ENCODE measurements at places on chromosomes 16 and 17.

GRCh38 chr16:15874745-15875314, 13.6 kb downstream of the CEP20 start:
- DNase-seq, result no peak

GRCh38 chr17:4208238-4208637, 55.5 kb downstream of the ANKFY1 start:
- DNase-seq, result no peak

- no peak for DNase-seq
Measured at GRCh38 chr17:17075125-17075781, 33.0 kb downstream of the MPRIP start.

GRCh38 chr17:68343976-68344375, 52.7 kb downstream of the ARSG start:
- DNase-seq, result no peak

DNA sequence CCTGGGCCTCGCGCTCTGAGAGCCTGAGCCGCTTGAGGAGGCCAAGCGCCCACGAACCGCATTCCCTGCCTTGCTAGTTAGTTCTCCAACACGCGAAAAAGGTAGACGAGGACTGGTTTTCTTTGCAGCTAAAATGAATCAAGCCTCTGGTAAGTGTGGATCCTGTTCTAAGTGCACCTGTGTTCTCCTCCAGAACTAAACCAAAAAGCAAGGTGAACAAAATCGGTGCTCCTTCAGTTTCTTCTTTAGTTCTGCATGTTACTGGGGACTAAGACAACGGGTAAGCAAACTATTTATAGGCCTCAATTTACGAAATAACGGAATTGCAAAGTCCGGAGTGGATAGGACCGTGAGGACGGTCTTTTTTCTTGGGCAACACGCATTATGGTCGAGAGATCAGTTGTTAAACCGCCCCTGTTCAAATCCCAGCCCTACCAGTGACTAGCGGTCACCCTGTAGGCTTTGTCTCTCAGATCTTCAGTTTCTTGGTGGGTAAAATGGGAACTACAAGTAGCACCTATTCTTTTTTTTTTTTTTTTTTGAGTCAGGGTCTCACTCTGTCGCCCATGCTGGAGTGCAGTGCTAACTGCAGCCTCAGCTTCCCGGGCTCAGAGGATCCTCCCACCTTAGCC, 993 bp upstream of the ANKRD11 start:
- no peak for DNase-seq

DNA sequence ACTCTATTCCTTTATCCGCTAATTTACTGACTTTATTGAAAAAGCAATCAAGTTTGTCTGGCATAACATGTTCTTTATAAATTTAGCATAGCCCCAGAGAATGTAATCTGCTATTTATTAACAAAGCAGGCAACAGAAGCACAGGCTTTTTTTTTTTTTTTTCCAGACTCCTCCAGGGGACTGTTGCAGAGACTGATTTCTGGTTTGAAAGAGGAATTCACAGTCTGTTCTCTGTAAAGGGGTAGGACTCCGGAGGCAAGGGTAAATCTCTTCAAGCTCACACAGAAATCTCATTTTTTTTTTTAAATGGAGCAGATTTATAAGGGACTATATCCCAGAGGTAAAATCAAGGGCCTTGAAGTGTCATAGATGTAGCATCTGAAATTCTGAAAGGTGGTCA, 1386.5 kb upstream of the CDH8 start:
- no peak for DNase-seq

- no peak for DNase-seq
Measured at GRCh38 chr16:81946206-81946605, 65.1 kb downstream of the SDR42E1 start.

GRCh38 chr16:23482778-23483177, 27.5 kb downstream of the GGA2 start:
- peak; percentile 20 for DNase-seq

GRCh38 chr16:3004781-3005284, 7.9 kb upstream of the CLDN9 start:
- DNase-seq, result no peak

DNA sequence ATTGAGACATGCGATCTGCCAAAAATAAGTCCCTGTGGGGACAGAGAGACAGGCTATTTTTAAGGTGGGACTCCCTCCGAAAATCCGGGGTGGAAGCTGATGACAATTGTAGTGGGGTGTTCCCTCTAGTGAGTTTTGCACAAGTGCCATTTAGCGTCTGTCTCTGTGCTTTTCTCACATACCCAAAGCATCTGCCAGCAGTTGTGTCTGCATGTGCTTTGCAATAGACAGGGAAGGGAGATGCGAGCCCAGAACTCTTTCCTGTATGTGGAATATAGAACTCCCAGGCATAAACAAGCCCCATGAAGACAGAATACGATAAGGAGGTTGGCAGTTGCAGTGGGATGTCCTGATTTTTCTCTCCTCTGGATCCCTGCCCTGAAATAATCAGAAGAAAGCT, 282.7 kb upstream of the XYLT1 start:
- no peak for DNase-seq

- no peak for DNase-seq
Measured at GRCh38 chr17:58666858-58667267, 25.0 kb downstream of the TEX14 start.

GRCh38 chr17:7281074-7281952, at the start of gene SLC2A4:
SLC2A4 (plus strand) TSS chr17:7281718; CDS start chr17:7281935, 217 bp downstream.
- DNase-seq, result peak; percentile 97

- DNase-seq, result no peak
Measured at GRCh38 chr16:88369447-88370008, 13.2 kb upstream of the ZNF469 start.

GRCh38 chr17:66474258-66474657, 171.8 kb downstream of the PRKCA start:
- no peak for DNase-seq

GRCh38 chr16:60929-61878, 7.6 kb downstream of the SNRNP25 start:
- no peak for DNase-seq

DNA sequence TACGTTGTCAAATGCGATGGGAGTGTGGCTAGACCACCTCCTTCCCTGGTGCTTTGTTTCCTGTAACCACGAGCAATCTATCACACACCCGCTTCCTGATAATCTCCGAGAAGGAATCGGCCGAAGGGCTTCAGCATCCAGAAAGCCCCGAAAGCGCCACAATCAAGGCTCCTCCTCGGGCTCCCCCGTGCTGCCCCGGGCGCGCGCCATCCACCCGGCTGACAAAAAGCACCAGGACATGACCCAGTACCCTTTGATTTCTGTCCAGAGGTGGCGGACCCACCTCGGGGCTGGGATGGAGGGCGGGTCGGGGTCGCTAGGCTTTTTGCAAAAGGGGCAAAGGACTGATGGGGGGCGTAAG, 743 bp upstream of the ARMC7 start:
- no peak for DNase-seq

DNA sequence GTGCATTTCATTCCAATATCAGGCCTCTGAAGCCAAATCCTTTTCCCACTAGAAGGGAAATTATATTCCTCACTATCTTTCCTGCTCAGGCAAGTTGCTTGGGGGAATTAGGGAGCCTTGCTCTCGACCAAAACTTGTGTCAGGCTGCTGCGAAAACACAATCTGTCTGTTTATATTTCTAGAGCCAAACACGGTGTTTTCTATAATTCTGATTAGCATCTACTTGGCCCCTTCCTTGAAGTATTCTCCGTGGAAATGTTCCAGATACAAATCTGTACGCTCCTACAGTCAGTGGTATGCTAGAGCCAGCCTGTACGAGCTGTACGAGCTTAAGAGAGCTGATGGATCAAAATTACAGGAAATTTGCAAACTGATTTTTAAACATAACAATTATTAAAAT, 299.3 kb upstream of the SALL1 start:
- DNase-seq, result no peak

DNA sequence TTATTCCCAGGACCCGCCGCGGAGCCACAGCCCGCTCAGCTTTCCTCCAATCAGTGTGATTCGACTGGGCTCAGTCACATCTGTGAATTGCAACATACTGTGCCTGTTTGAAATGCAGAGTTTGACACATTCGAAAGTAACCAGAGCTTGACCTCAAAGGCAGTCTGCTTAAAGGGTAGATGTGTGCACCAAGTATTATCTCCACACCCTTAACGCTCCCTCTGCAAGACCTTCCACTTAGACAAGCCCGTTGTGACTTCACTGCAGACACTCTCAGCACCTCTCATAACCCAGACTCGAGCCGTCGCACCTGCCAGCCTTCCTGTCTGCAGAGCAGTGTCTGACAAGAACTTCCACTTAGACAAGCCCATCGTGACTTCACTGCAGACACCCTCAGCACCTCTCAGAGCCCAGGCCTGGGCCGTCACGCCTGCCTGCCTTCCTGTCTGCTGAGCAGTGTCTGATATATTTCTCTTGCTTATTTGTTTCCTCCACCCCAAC, 3.7 kb downstream of the KLHDC4 start:
- DNase-seq, result no peak

DNA sequence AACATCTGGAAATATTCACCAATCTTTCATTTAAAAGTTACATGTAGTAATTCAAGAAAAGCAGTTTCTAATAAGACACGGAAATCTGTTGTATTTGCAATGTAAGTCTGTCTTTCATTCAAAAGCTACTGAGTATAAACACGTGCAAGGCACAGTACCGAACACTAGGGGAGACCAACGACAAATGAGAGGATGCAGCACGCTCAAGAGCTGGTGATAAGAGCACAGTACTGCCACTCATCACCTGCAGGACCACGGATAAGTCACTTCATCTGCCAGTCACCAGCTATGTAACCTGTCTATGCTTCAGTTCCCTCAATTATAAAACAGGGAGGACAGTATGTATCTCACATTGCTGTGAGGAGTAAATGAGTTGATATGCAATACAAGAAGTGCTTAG, 67.1 kb downstream of the CLEC18A start:
- DNase-seq, result no peak

DNA sequence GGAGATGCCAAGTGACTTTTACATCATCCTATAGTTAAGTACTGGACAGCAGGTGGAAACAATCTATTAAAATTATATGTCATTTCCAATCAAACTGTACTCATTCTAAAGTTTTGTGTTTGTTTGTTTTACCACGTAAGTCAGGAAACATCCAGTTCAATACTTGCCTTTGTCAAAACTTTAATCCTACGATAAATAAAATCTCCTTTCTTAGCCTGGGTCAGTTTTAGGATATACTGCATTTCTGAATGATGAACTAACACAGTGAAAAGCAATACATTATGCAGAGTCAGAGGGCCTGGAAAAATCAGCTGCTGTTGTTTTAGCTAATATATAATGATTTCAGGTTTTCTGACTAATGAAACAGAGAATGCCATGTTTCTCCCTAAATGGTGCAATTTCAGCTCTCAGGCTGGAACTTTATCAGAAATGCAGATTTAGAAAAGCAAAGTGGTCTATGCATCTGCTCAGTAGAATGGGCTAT, 756.4 kb downstream of the CDH11 start:
- no peak for DNase-seq

- DNase-seq, result no peak
Measured at GRCh38 chr16:64392456-64392855, 729.4 kb downstream of the CDH11 start.

- DNase-seq, result no peak
Measured at GRCh38 chr17:58556833-58557250, 42.4 kb upstream of the MTMR4 start.

GRCh38 chr17:79982986-79983385, 52.7 kb downstream of the TBC1D16 start:
- DNase-seq, result no peak

GRCh38 chr16:12186774-12187335, 210.3 kb downstream of the SNX29 start:
- no peak for DNase-seq

- DNase-seq, result no peak
Measured at GRCh38 chr16:9526791-9527190, 435.3 kb downstream of the HAPSTR1 start.

- DNase-seq, result peak; percentile 81
Measured at GRCh38 chr17:57956291-57957119, 1.3 kb upstream of the CUEDC1 start.

GRCh38 chr16:8063159-8063558, 527.2 kb downstream of the TMEM114 start:
- DNase-seq, result no peak

- no peak for DNase-seq
Measured at GRCh38 chr17:61594294-61594825, 3.3 kb upstream of the NACA2 start.

All from GM19239 (cell line).